ENCODE measurements at places on chromosomes 16 and 17.

DNA sequence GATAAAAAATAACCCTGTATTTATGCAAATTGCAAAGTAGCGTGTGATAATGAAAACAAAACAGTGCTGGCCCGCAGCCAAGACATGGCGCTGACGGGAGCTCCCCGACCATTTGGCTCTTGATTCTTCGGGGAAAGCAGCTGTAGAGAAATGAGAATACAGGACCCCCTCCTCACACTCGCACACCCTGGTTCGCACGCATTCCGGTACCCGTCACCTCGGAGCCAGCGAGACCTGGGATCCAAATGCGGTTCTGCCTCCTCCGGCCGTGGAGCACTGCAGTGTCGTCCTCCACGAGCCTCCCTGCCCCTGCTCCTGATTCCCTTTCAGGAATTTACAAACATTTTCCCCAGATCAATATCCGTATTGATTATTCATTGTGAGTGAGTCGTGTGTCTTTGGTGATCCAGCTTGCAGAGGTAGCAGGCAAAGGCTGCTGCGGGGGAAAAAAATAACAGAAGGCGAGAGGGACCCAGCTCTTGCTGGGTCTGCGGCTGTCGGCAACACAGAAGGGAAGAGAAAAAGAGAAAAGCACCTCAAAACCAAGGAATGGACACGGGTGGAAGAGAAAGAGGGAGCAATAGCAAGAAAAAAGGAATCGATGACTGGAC, 184.1 kb upstream of the ZFHX3 start:
- DNase-seq, result no peak

DNA sequence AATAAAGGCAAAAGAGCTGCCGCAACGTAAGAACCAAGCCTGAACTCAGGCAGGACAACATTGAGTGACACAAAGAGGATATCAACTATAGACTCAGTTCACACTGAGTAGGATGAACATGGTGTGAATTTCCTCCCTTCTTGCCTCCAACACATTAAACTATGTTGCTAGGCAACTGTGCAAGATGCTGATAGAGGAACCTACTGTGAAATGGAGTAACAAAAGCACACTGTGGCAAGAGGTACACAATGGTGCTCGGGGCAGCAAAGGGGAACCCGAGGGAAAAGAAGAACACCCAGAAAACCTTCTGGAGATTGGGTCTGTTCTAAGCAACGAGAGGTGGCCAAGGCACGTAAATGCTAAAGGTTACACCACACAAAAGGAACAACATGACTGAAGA, 34.1 kb downstream of the GRB2 start:
- no peak for DNase-seq

- no peak for DNase-seq
Observed at GRCh38 chr17:6948562-6948961, 47.3 kb upstream of the ALOX12 start.

DNA sequence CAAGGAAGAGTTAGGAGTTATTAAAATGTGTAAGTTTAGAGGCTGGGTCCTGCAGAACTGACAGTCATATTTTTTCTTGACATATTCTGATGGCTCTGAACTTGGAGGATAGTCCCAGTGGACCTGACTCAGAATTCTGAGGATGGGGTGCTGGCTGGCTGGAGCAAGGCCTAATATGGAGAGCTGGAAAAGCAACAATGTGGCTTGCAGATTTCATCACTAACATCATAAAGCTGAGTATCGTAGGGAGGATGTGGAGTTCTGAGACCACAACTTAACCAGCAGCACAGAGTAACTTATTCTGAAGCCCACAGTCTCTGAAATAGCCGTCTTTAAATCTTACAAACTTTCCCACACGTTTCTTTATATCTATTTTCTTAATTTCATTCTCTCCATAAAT, 2.3 kb downstream of the KRTAP1-5 start:
- no peak for DNase-seq

- DNase-seq, result no peak
Observed at GRCh38 chr16:19769239-19769638, 51.2 kb downstream of the IQCK start.

- no peak for DNase-seq
Observed at GRCh38 chr16:80100846-80101451, 439.8 kb upstream of the DYNLRB2 start.

DNA sequence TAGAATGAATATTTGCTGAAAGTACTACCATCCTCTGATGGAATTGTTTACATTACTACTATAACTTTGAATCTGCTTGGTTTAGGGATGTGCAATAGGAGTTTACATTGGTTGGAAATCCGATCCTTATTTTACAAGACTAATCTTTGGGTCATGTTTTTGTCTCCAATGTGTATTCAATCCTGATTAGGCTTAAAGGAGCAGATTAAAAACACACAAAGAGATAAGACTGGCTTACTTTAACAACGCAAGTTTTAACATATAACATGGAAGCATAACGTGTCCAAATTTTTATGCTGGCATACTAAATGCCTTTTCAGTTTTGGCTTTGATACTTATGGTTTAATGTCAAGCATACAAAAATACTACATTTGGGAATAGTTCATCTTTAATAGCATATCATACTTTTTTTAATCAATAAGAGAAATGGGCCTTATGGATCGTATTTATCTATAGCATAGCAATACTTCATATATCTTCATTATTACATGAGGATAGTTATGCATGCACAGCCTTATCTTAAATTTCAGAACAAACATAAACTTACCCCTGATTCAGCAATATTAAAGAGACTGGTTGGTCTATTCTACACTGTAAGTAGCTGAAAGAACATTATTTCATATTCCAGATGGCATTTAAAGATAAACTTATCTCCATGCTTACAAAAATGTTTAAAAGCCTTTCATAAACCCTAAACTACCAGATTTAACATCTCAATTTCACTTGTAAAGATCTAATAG, 69.9 kb upstream of the NACA2 start:
- no peak for DNase-seq

- DNase-seq, result no peak
Observed at GRCh38 chr16:55333684-55334083, 9.7 kb downstream of the IRX6 start.

DNA sequence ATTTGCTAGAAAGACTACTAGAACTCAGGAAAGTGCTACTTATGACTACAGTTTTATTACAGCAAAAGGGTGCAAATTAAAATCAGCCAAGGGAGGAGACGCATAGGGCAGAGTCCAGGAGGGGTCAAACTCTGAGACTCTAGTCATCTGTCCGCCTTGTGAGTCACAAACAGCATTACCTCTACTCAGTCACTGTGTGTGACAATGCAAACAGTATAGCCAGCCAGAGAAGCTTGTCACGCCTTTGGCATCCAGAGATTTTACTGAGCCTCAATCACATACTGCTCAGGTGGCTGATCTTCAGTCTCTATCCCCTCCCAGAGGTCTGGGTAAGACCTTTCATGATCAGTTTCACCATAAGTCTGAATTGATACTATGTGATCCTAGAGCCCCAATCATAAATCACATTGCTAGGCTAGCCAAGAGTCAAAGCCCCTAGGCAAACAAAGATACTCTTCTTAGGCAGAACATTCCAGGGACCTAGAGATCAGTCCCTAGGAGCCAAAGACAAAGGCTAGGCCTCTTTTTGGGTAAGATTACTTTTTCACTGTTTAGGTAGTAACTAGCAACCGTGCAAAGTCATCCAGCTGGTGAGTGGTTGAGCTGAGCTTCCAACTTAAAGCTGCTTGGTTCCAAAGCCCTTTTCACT, 48.8 kb upstream of the CLEC19A start:
- no peak for DNase-seq
